Activated T-cell treated with anti-CD3 and anti-CD28 coated beads, Interleukin-2, amount 50 U/mL, for 72 hours (primary cell): ENCODE measurements at places on chromosomes 1 and 21. TPM values are rescaled to one million over a fixed set of nuclear protein-coding genes. Genes with fewer than 3 reads are reported as not detected.

TMEM81 gene
- 5.2 TPM for total RNA-seq

GJB5 gene
- total RNA-seq: not detected

PDPN gene
- not detected for total RNA-seq

CCDC27 gene
- total RNA-seq: not detected

FAM151A gene
- not detected for total RNA-seq

- no peak overlapping the region for H3K4me3 ChIP-seq
- no peak overlapping the region for H3K27ac ChIP-seq
- no peaks in the 10 kb centered on the region for H3K27me3 ChIP-seq
- H3K36me3 ChIP-seq: no peaks in the 10 kb centered on the region
- H3K4me1 ChIP-seq: no peaks in the 10 kb centered on the region
Observed at GRCh38 chr1:232697187-232697822, 67.4 kb upstream of the SIPA1L2 start.

GRCh38 chr1:222043444-222044292 lies 301.8 kb upstream of the DUSP10 start:
- no peak for DNase-seq
- H3K27ac ChIP-seq: no peak overlapping the region
- H3K27me3 ChIP-seq: no peaks in the 10 kb centered on the region
- H3K4me3 ChIP-seq: no peak overlapping the region

DNA sequence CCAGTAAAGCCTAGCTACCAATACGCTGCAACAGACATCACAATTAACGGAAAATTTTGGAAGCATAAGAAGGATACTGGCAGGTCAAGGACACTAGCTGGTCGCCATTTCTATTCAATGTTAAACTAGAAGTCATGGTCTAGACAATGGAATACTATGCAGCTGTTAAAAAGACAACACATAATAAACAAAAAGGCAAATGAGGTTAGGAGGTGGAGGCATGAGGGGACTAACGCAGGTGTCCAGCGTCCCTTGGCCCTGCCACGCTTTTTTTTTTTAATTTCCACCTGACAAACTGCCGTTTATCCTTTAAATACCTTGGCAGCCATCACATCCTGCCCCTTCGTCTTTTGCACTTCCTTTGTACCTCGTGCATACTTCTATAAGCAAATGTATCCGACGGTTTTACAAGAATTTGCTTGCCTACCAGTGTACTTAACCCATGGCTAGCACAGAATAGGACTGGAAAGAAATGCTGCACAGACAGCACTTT lies 698 bp upstream of the SLC22A15 start:
- peaks cover 10% of the 10 kb centered on the region for H3K27me3 ChIP-seq
- H3K36me3 ChIP-seq: peaks cover 5% of the 10 kb centered on the region
- DNase-seq: no peak
- H3K4me3 ChIP-seq: peak overlapping the region; percentile 89
- peak overlapping the region; percentile 84 for H3K27ac ChIP-seq
- H3K4me1 ChIP-seq: peaks cover 8% of the 10 kb centered on the region

- H3K4me3 ChIP-seq: no peak overlapping the region
- peaks cover 54% of the 10 kb centered on the region for H3K4me1 ChIP-seq
- H3K36me3 ChIP-seq: peaks cover 5% of the 10 kb centered on the region
- DNase-seq: no peak
- H3K27me3 ChIP-seq: no peaks in the 10 kb centered on the region
Observed at GRCh38 chr1:229283183-229283611, 12.3 kb downstream of the RAB4A start.

DNA sequence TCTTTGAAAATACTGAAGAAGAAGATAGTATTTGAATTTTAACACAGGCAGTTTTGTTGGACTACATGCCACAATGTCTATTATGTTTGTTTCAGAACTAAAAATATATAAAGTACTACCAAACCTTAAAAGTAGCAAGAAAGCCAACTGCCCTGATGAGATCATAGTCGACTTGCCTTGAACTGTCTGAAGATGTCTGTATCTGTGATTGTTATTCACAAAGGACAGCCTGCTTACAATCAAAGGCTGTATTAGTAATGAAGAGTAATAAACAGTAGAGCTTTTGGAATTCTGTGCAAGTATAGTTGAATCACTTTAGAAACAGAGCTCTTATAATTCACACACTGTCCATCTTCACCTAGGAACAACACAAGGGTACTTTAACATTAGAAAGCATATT lies 228.3 kb downstream of the NCAM2 start:
- no peaks in the 10 kb centered on the region for H3K27me3 ChIP-seq
- H3K36me3 ChIP-seq: no peaks in the 10 kb centered on the region
- H3K4me1 ChIP-seq: no peaks in the 10 kb centered on the region
- no peak overlapping the region for H3K27ac ChIP-seq

DNA sequence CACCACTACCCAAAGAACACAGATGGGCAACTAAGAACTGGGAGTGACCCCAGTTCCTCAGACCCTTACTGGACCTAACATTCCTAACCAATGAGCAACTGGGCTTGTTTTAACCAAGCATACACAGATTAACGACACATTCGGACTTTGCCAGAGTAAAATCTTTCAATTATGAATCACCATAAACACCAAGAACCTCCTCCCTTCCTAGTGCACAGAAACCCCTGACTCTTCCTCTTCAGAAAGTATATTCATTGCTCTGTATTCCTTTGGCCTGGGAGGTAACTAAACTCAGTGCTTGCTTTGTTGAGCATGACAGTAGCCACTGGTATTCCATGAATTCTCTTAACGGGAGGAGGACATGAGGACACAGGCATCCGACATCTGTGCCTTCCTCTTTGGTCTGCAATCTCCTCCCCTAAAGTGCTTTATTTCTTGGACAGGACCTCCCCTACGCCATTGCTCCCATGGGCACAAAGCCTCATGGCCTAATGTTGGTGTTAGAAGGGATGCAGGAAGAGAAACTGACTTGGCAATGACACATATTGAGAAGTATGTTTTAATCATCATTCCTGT lies 42.7 kb downstream of the SEC16B start:
- no peak overlapping the region for H3K4me3 ChIP-seq
- no peak for DNase-seq

DNA sequence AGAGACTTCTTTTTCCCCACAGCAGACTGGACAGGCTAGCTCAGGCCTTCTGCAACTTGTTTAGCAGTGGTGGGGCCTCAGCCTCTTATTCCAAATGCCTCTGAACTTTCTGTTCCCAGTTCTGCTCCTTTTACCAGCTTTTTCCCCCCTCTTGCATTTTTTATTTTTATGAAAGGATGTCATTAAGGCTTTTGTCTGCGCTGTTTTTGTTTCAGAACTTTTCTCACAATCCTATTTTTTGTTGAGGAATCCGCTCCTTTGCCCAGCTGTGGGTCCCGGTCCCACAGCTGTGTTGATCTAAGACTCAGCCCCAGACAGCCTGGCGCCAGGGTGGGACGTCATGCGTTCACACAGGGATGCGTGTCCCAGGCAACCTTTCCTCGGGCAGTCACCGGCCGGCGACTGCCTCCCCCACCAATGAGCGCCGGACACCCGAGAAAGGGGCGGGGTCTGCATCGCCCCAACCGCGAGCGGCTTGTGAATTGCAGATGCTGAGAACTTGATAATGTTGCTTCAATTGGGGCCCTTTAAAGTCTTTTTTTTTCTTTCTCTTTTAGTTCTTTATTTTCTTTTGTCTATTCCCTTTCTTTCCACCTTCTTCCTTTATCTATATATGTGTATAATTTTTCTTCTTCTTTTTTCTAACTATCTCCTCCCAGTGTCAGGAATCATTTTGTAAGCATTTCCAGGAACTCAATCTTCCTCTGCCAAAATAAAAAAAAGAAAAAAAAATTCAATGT lies 3.0 kb upstream of the ID3 start:
- H3K4me1 ChIP-seq: peaks cover 54% of the 10 kb centered on the region
- H3K36me3 ChIP-seq: peaks cover 3% of the 10 kb centered on the region
- peaks cover 24% of the 10 kb centered on the region for H3K27me3 ChIP-seq
- peak overlapping the region; percentile 36 for H3K4me3 ChIP-seq
- H3K27ac ChIP-seq: peak overlapping the region; percentile 24

DNA sequence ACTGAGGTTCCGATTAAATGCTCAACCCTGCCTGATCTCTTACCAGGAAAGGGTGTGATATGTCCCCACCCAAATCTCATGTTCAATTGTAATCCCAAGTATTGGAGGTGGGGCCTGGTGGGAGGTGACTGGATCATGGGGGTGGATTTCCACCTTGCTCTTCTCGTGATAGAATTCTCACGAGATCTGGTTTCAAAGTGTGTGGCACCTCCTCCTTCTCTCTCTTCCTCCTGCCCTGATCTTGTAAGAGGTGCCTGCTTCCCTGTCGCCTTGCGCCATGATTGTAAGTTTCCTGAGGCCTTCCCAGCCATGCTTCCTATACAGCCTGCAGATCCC lies 34.9 kb downstream of the RSPH1 start:
- DNase-seq: no peak
- peaks cover 1% of the 10 kb centered on the region for H3K36me3 ChIP-seq
- H3K27me3 ChIP-seq: no peaks in the 10 kb centered on the region
- peaks cover 70% of the 10 kb centered on the region for H3K4me1 ChIP-seq
- H3K27ac ChIP-seq: peak overlapping the region; percentile 52
- peak overlapping the region; percentile 69 for H3K4me3 ChIP-seq
